AML-193 (cell line): ENCODE measurements at places on chromosomes 4 and X.

DNA sequence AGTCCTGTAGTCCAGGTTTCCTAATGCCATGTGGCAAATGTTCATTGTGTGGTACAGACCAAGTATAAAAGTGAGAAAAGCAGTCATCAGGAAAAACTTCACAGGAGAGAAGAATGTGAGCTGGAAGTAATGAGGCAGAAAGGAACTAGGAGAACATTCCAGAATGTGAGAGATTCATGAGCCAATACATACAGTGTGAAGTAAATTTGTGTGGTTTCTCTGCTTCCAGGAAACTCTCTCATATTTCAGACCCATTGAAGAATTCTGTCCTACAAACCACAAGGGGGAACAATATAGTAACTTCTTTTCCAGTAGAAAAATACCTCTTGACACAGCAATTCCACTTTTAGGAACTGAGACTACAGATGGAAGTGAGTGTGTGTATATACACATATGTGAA lies 136.5 kb downstream of the RNF150 start:
- DNase-seq: no peak

GRCh38 chrX:132433001-132433400 lies 55.8 kb downstream of the MBNL3 start:
- DNase-seq: no peak

GRCh38 chrX:68433981-68434299 lies 645 bp upstream of the OPHN1 start:
- no peak for DNase-seq

DNA sequence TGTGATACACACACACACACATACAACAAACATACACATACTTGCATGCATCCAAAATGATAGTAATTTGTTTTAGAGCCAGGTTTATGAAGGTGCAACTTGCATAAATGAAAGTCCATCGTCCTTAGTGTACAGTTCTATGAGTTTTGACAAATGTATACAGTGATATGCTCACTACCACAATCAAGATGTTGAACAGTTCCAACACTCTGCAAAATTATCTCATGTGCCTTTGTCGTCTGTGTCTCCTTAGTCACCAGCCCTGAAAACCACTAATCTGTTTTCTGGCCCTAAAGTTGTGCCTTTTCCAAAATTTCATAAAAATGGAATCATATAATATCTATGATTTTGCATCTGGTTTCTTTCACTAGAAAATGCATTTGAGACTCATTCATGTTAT lies 67.8 kb upstream of the ANXA3 start:
- no peak for DNase-seq

- no peak for DNase-seq
Measured at GRCh38 chrX:323721-324628, 5.4 kb upstream of the GTPBP6 start.

GRCh38 chrX:139423186-139423585 lies 107.4 kb upstream of the F9 start:
- DNase-seq: no peak

GRCh38 chr4:26878794-26879391 lies 18.3 kb downstream of the STIM2 start:
- DNase-seq: no peak

DNA sequence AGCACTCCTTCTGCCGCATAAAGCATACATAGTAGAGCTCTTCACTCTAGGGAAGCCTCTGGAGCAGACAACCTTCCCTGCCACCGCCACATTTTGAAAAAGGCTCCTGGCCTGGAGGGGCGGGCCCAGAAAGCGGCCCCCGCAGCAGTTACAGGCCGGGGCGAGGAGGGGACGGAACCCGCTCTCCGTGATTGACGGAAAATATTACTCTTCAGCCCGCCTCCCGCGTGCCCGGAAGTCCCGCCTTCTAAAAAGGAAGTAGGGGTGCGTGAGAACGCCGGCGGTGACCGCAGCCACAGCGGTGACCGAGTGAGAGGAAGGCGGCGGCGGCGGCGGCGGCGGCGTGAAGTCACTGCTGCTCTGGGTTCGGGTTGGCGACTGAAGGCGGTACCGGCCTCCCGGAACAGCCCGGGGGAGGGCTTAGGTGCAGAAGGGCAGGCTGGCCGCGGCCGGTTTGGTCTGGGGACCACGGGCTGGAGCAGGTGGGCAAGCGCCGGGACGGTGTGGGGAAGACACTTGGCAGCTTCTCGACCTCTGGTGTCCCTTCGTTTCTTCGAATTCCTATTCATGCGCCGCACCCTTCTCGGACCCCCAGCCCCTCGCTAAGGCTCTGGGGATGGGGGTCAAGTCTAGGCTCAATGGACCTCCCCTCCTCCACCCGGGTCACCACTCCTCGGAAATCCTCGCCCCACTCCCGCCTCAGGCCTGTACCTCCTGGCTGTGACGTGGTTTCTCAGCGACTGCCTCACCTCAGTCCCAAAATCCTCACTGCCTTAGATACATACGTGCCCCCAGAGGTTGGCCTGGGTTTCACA lies at the start of gene HCCS:
HCCS (plus strand) TSS at position 296 of the 815 bp plus-strand sequence. CDS start 729 bp downstream, outside the sequence.
- peak; percentile 39 for DNase-seq

GRCh38 chr4:81491943-81492342 lies 20.2 kb upstream of the RASGEF1B start:
- peak; percentile 89 for DNase-seq

- no peak for DNase-seq
Measured at GRCh38 chr4:6869944-6870343, 39.7 kb upstream of the TBC1D14 start.

- DNase-seq: no peak
Measured at GRCh38 chr4:145709843-145710242, 29.9 kb downstream of the C4orf51 start.

DNA sequence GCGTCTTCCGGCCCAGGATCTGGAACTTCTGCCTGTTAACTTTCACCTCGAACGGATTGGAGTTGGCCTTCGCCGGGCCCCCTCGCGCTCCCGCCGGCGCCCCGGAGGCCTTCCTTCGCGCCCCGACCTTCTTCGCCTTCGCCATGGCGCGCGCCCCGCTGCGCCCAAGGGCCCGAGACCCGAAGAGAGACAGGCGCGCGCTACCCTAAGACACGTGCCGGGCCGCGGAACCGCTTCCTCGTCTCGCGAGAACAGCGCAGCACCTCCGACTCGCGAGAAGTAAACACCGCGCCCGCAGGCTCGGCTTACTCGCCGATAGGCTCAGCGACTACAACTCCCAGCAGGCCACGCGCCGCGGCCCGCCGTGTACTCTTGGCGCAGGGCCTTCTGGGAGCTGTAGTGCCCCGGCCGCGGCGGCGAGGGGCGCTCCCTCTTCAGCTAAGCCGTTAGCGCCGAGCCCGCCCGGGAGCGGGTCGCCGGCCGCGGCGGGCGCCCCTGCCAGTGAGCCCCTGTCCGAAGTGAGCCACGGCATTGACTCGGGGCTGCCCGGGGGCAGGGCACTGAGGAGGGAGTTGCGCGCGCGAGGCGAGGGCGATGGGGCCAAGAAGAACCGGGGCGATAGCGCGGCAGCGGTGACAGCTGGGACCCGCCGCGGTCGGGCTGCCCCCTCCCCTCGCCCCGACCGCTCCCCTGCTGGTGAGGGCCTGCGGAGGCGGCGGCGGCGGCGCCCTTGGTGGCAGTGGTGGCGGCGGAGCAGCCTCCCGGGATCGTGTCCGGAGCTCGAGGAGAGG lies at the start of the genes GRK4 and NOP14:
GRK4 (plus strand) TSS at position 397 of the 791 bp plus-strand sequence. CDS start 500 bp downstream, outside the sequence.
NOP14 (minus strand) TSS at position 232 of the 791 bp plus-strand sequence; CDS start at position 145, 87 bp downstream.
- peak; percentile 94 for DNase-seq
